Adrenal gland (tissue), 19 donors: ENCODE measurements at places on chromosomes 7 and 10.
A peak's percentile ranks its signal among the peaks of the same experiment; 100 is the strongest.

GRCh38 chr7:4682621-4683042 lies 537 bp downstream of the FOXK1 start:
- peak; percentile 79 for DNase-seq

GRCh38 chr7:2482725-2483451 lies 6.7 kb upstream of the GRIFIN start:
- no peak for DNase-seq

DNA sequence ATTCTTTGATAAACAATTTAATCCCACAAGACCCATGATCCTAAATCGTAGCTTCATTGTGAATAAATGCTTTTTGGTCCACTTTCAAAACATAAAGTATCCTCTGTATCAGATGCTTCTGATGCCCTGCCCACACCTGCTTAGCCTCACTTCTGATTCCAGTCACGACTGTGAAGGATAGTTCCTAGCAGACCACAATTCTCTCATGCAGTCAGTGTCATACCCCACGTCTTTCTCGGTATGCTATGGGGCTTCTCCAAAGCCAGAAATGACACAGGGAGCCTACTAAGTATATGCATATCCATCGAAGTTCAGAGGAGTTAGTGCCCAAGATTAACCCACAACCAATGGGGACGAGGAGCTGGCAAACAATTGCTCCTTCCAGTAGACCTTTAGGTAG lies 27.6 kb upstream of the CTNNA3 start:
- DNase-seq: no peak

GRCh38 chr7:47488969-47489342 lies 93.0 kb downstream of the TNS3 start:
- DNase-seq: no peak

DNA sequence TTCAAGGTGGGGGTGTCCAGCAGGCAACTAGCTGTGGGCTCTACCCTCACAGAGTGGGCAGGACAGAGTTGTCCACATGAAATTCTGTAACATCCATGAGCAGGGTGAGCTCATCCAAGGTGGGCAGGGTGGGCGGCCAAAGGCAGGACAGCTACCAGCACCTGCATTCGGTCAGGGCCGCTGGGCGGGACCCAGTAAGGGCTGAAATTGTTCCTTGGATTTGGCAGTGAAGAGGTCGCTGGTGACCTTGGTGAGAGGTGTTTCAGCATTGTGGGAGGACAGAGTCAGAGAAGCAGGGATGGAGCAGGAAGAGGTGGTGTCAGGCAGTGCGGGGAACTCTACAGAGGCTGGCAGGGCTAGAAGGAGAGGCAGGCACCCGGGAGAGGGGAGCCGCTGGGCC lies 23.9 kb downstream of the ADCYAP1R1 start:
- DNase-seq: no peak

GRCh38 chr10:22542773-22543172 lies 171.6 kb downstream of the PIP4K2A start:
- DNase-seq: no peak

DNA sequence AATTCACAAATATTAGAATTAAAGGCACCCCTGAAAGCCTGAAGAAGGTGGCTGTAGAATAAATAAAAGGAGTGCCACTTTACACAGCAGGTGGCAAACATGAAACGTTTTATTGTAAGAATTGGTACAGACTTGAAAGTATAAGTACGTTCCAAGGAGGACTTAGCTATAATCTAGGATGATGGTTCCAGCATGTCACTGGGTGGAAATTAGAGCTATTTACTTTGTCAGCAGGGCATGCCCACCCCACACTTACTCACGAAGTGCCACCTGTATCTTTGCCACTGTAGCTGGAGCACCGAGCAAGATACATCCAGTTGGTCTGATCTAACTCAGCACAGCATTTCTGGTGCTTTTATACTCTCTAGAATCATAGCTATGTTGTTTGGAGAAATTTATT lies 97.8 kb downstream of the GRM8 start:
- DNase-seq: no peak

GRCh38 chr7:139648941-139649425 lies 125.5 kb downstream of the CLEC2L start:
- DNase-seq: no peak

GRCh38 chr10:76649723-76650127 lies 987.9 kb downstream of the KCNMA1 start:
- no peak for DNase-seq

DNA sequence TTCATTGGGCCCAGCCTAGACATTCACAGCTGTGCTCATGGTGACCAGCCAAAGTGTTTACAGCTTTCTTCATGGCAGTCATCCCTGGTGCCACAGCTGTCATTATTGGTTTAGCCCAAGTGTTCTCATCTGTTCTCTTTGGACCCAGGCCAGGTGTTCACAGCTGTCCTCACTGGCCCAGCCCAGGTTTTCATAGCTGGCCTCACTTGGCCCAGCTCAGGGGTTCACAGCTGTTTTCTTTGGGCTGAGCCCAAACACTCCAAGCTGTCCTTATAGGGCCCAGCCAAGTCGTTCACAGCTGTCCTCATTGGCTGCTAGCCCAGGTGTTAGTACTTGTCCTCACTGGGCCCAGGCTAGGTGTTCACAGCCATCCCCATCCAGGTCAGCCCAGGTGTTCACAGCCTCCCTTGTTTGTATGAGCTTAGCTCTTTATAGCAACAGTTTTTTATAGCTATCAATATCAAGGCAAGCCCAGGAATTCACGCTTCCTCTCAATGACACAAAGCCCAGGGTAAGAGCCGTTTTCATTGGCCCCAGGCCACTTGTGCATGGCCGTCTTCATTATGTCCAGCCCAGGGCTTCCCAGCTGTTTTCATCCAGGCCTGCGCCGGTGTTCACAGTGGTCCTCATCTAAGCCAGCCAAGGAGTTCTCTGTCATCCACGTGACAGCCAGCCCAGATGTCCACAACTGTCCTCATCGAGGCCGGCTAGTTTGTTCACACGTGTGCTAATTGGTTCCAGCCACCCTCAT lies 11.6 kb downstream of the FRG2B start:
- DNase-seq: no peak

DNA sequence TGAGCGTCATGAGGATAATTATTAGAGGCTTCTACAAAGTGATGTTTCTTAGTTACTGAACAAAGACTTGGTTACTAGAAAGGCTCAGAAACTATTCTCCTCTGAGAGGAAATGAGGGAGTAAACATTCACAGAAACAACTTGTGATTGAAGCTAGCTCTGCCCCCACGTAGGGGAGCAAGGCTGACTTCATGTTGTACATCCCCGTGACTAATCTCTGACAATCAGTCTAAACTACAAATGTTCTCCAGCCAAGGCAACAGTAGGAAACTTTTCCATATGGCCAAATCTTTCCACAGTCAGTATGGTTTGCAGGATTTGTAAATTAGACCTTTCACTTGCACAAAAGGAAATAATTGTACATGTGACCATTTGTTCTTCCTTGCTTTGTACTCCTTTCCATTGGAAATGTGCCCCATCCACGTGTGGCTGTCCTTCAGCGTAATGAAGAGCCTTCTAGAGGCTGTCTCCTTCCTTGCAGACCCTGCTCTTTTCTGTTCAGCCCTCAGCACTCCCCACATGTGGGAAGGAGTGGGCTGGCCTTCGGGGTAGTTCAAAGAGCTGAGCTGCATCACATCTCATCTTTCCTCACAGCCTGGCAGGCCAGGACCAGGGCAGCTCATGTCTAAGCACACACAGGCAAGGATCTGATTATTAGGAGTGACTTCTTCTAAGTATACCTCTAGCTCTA lies 93.5 kb downstream of the PCGF5 start:
- no peak for DNase-seq

DNA sequence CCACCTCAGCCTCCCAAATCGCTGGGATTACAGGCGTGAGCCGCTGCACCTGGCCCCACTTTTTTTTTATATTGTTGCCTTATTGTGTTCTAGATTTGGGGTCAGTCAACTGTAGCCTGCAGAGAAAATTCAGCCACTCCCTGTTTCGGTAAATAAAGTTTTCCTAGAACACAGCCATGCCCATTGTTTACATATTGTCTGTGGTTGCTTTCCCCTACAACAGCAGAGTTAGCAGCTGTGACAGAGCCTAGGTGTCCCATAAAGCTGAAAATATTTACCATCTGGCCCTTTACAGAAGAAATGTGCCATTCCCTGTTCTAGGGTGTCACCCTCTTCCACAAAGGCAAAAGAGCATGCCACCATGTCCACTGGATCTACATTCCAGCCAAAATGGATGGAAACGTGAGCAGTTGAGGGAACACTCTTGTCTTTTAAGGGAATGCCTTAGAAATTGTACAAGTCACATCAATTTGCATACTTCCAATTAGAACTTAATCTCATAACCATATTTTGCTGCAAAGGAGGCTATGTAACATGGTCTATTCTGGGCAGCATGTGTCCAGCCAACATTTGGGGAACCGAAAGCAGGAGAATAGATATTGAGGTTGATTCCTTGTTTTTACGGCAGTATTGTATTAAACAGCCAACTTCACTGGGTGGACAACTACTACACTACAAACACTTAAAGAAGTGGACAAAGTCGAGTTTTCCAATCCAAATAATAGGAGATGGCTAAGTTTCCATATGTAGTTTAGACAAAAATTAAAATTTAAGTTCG lies 11.0 kb upstream of the BLVRA start:
- DNase-seq: no peak

GRCh38 chr10:76981251-76981650 lies 656.4 kb downstream of the KCNMA1 start:
- no peak for DNase-seq

DNA sequence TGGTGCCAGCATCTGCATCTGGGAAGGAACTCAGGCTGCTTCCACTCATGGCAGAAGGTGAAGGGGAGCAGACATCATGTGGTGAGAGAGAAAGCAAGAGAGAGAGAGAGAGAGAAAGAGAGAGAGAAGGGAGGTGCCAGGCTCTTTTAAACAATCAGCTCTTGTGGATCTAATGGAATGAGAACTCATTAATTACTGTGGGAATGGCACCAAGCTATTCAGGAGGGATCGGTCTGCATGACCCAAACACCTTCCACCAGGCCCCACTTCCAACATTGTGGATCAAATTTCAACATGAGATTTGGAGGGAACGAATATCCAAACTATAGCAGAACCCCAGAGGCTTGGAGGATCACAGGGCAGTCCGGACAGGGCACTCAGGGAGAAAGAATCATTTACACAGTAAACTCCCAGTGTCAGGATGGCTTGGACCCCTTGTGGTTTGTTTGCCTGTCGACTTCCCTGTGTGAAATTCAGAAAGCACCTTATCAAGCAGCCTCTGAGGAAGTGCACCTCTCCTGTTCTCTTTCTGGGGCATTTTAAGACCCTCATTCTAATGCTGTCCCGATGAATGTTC lies 308.5 kb downstream of the REEP3 start:
- DNase-seq: no peak

DNA sequence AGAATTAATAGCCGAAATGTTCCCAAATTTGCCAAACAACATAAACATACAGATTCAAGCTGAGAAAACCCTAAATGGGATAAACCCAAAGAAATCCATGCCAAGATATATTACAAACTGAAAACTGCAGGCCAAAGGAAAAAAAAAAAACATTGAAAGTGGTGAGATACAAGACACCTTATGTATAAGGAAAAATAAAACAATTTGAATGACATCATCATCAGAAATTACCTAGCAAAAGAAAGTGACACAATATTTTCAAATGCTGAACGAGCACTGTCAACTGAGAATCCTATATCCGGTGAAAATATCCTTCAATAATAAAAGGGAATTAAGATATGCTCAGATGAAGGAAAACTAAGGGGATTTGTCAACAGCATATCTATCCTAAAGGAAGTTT lies 66.5 kb downstream of the PHYHIPL start:
- no peak for DNase-seq

DNA sequence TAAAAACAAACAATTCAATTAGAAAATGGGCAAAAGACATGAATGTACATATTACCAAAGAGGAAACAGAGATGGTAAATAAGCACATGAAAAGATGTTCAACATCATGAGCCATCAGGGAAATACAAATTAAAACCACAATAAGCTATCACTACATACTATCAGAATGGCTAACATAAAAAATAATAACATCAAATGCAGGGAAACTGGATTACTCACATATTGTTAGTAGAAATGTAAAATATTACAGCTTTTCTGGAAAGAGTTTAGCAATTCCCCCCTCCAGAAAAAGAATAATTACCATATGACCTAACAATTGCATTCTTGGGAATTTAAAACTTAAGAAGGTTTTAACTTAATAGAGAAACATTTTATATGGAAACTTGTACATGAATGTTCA lies 232.9 kb upstream of the MTPN start:
- no peak for DNase-seq

- peak; percentile 25 for DNase-seq
Observed at GRCh38 chr10:101778781-101779543, 3.0 kb upstream of the FGF8 start.

DNA sequence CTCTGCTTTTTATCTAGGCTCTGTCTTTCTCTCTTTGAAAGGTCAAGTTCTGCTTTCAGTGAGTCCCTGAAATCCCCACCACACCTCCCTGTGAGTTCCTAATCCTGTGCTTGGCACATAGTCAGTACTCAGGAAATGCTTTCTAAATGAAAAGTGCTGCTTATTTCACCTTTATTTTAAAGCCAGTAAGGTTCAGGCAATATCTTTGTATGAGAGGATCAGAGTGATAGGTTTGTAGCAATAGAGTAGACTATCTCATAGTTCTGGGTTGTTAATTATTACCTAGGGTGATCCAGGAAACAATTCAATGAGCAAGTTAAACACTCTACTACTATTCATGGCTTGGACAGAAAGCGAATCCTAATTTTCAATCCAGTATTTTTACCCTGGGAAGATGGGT lies 7.4 kb upstream of the LAMB1 start:
- DNase-seq: no peak

GRCh38 chr10:60314069-60314940 lies 75.4 kb downstream of the ANK3 start:
- no peak for DNase-seq

DNA sequence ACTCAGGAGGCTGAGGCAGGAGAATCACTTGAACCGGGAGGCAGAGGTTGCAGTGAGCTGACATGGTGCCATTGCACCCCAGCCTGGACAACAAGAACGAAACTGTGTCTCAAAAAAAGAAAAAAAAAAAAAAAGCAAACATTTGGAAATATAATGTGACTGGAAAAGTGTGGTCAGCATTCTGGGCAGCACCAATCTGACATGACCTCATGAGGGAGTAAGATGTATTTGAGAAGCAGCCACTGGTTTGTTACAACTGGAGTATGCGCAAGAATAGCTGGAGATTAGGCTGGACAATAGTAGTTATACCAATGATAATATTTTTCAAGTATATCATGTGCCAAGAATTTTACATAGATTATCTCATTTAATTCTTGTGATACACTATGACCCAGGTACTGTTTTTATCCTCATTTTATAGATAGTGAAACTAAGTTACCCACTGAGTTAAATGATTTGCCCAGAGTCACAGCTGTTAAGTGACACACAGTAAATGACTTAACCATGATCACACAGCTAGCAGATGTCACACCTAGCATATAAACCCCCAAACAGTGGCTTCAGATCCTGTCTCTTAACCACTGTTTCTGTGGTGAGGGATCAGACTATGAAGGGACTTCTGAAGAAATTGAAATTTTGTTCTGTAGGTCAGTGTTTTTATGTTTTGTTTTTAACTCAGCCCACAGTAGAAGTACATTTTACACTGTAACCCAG lies 11.1 kb downstream of the MCU start:
- no peak for DNase-seq
